Fibroblast of the aortic adventitia (primary cell): ENCODE measurements at places on chromosomes 3 and 15. TPM values are rescaled to one million over a fixed set of nuclear protein-coding genes. Genes with fewer than 3 reads are reported as not detected.

DNA sequence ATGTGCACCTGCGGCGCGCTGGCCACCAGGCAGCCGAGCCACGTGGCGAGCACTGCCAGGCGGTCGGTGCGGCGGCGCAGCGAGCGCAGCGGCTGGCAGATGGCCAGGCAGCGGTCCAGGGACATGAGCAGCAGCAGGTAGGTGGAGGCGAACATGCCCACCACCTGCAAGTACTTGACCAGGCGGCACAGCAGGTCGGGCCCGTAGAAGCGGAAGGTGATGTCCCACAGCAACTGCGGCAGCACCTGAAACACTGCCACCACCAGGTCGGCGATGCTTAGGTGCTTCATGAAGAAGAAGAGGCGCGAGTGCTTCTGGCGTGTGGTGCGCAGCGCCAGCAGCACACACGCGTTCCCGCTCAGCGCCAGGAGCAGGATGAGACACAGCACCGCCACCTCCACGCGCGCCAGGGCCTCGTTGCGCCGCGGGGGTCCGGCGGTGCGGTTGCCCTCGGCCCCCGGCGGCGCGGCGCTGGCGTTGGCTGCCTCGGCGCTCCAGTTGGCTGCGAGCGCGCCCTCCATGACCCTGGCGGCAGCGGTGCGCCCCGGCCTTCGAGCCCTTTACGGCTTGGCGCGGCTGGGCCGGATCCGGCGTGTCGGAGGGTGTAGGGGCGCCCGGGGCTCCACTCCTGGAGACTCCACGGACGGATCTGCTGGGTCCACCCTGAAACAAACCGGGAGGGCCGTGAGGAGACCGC is 1.6 kb downstream of the OXTR start:
- no peak for DNase-seq

Gene ZNF620
- 0.65 and 0.99 TPM in 2 replicates for total RNA-seq

Gene SPINK8
- not detected in 2 replicates for total RNA-seq

Gene FOXL2
- total RNA-seq: under 0.01 TPM in 1 of 2 replicates, not detected in the other
